ENCODE measurements at places on chromosomes 6 and 20. TPM values are rescaled to one million over a fixed set of nuclear protein-coding genes. Genes with fewer than 3 reads are reported as not detected.

GRCh38 chr20:11086970-11087369 lies 413.2 kb upstream of the JAG1 start:
- no peak for DNase-seq

DNA sequence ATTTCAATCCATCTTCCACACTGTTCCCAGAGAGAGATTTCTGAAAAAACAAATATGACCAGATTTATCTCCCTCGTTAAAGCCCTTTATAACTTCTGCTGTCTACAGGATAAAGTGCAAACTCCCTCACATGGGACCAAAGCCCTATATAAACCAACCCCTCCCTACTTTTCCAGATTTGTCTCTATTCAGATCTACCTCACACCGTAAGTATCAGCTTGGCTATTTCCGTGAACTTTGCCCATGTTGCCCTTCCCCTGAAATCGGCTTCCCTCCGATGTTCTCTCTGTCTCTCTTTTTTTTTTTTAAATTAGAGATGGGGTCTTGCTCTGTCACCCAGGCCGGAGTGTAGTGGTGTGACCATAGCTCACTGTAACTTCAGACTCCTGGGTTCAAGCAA lies 12.1 kb upstream of the FAM8A1 start:
- DNase-seq = no peak

- no peak for DNase-seq
Measured at GRCh38 chr6:90586546-90586835, 381 bp downstream of the MAP3K7 start.

GRCh38 chr6:87180105-87180728 lies 24.9 kb downstream of the ZNF292 start:
- DNase-seq = no peak

GRCh38 chr6:6057442-6058053 lies 50.8 kb upstream of the NRN1 start:
- peak; percentile 14 for DNase-seq

DNA sequence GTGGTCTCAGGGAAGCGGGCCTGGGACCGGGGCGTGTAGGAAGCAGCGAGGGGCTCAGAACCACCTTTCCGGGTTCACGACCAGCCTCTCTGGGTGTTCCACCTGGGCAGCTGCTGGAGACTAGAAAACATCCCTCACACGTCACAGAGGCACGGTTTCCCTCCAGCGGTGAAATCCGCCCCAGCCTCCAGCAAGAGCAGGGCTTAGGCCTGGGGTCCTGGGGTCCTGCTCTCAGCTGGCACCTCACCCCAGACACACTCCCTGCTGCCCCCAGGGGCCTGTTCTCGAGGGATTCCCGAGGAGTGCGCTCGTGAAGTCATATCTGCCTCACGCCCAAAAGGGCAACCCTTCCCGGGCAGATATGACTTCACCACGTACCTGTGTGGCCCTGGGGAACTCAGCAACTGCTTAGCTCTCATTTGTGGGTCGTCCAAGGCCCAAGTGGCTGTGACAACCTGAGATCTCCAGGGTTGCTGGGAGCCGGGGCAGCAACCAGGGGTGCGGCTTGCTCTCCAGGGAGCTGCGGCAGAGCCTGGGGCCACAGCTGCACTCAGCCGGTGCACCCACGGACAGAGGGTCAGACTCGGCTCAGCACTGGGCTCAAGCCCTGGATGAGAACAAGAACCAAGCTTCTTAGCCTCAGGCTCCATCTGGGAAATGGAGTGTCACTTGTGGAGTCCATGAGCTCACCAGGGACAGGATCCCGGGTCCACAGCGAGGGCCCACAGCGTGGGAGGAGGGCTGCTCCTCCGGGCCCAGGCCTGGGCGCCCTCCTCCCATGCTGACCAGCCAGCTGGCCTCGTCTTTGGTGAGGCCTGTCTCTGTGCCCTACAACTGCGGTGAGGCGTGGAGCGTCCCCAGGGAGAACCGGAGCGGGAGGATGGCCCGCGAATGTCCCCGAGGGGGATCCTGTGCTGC lies 661 bp downstream of the FNDC11 start:
- DNase-seq = no peak

GRCh38 chr6:62345446-62345845 lies 59.4 kb upstream of the KHDRBS2 start:
- DNase-seq = no peak

DNA sequence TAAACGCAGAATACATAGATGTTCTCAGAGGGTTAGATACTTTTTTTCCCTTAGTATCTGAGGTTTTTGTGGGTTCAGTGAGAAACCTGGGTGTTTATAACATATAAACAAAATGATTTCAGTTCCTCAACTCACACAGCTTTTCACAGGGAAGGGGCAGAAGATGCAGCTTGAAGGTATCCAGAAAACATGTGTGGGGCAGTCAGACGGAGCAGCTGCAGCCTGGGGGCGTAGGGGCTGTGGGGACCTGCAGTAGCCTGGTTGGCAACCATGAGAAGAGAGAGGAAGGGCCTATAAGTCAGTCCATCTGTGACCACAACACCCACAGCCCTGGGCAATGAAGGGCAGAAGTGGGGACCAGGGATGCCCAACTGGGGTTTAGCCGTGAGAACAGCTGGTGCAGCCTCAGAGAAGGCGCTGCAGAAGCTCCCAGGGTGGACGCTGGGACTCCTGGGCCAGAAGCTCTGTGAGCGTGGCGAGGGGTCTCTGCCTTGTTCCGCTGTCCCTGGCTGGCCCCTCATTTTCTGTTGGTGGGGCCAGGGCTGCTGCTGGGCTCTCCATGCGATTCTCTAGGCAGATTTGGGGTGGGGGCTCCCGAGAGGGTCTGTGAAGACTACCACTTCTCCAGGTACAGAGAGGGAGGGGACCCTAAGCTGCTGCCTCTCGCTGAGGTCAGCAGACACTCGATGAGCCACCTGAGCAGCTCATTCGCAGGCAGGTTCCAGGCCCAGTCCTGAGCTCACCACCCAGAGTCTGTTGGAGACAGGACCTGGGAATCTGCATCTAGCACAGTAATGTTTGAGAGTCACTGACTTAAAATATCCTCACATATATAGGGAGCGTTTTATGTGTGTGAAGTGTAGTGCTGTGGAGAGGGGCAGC lies 181.2 kb downstream of the ZDHHC14 start:
- DNase-seq = no peak

DNA sequence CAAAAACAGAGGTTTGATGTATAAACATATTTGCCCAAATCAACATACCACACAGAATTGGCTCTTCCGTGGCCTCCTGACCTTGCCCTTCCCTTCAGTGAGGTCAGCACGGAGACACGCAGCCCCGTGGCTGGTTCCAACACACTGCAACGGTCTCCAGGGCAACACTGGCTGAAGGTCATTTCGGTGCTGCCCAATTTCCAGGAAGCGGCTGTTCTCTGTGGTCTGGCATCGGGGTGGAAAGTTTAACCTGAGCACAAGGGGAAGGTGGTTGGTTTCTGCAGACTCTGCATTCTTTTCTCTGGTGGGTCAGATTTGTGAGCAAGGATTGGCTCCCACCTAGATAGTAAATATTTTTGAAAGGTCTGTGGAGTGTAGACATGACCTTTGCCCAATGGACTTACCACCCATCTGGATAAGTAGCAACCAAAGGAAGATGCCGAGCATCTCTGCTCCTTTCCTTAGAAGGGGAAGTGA lies 177.6 kb upstream of the PHACTR1 start:
- no peak for DNase-seq

GRCh38 chr20:64099880-64100565 lies 7.3 kb downstream of the NPBWR2 start:
- no peak for DNase-seq

DNA sequence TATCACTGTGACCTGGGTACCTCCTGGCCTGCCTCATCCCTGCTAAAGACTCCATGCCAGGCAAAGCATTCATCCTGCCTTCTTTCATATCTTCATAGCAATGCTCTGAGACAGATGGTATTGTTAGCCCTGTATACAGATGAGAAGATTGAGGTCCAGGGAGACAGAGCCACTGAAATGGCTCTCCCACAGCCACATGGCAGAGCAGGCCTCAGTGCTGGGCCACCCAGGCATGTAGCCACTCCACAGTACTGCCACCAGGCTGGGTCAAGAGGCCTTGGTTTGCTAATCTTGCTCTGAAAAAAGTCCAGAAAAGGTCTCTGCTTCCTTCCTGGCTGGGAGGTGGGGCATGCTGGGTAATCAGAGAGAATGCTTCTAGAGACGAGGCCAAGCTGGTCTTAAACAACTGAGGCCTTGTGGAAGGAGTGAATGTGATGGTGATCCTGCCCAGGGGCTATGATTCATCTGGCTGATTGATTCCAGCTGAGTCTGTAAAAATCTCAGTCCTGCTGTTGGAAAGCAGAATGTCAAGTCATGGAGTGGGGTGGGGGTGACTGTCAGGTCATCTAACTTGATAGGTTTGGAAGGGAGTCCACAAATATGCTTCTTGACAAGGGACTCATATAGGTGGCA lies 29.8 kb downstream of the HM13 start:
- no peak for DNase-seq

DNA sequence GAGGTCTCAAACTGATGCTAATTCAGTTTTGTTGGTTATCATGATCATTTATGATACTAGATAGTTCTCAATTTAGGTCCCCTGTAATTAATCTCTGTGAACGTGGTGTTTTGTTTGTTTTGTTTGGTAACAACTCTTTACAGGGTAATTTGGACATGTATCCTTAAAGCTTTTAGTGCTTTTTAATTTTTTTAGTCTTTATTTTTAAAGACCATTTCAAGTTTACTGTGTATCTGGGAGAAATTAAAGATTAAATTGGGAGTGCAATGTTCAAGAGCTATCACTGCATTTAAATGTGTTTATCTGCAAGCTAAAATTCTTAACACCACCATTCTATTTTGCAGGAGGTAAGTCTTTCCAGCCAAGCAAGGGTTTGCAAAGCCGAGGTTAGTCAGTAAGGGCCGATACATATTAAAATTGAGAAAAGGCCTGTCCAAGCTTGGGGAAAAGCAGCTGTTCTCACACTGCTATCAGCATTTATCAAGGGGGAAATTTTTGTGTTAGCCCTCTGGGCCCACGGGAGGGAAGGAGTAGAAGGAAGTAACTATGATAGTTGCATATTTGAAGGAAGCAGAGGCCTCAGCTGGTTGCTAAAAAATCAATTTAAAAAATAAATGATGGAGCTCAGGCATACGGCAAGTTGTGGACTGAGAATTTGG lies 59.3 kb upstream of the ZNF217 start:
- DNase-seq = no peak

GRCh38 chr20:43662943-43663655 lies 3.8 kb upstream of the MYBL2 start:
- no peak for DNase-seq

DNA sequence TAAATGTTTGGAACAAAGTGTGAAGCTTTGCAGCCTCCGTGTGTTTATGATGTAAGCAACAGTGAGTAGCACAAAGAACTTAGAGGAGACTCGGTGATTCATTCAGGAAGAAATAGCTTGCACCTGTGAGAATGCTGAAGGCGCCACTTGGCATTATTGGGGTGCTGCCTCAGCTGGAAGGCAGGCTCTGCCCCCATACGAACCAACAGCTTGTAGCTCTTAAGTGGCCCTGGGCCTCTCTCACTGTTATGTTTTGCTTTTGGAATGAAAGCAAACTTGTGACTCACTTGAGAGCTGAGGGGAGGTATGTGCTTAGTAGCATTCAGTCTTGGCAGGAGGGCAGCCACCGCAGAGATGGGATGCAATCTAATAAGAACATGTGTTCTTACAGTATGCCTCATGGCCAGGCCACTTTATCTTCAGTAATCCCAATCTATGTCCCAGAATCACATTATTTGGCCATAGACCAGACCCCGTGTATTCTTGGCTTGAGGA lies 310.7 kb downstream of the EYA4 start:
- DNase-seq = no peak

GRCh38 chr6:166289207-166290060 lies 18.8 kb downstream of the PRR18 start:
- DNase-seq = no peak

GRCh38 chr6:168380956-168381605 lies 59.9 kb upstream of the SMOC2 start:
- no peak for DNase-seq

DNA sequence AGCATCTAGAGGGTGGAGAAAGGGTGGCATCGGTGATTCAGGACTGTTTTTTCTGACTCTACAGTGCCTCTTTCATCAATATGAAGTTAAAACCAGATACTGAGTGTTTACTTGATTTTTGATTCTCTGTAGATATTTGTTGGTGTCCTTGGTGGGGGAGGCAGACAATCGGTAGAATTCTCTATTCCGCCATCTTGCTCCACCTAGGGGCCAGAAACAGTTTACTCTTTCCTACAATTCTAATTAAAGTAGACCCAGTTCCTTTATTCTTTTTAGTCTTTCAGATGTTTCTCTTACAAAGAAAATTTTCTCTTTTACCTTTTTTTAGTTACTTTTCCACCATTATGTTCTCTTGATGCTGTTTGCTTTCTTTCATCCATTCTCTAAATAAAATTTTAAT lies 162.1 kb upstream of the RAB32 start:
- no peak for DNase-seq

- DNase-seq = no peak
Measured at GRCh38 chr6:25942561-25943147, 12.2 kb upstream of the SLC17A2 start.

- no peak for DNase-seq
Measured at GRCh38 chr20:9994676-9995075, 40.1 kb upstream of the ANKEF1 start.

- DNase-seq = no peak
Measured at GRCh38 chr6:147222160-147222838, 18.1 kb downstream of the STXBP5 start.

- DNase-seq = no peak
Measured at GRCh38 chr6:48817333-48818051, 645.6 kb downstream of the MMUT start.

DNA sequence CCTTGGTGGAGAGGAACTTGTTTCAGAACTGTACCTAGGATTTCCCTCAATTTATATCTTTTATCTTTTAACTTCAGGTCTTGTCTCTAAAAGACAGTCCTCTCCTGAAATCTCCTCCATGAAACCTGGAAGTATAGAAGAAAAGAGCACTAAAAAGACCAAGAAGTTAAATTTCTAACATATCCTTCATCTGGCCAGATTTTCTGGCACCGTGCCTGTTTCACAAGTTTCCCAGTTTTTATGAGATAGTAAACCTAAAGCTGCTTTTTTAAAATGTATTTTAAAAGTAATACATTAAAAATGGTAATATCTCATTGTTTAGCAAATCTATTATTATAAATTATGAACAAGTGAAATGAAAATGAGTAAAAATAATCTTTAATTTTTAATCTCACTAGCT lies 348.3 kb upstream of the RSPO3 start:
- DNase-seq = no peak

- no peak for DNase-seq
Measured at GRCh38 chr6:145562771-145563615, 172.3 kb downstream of the EPM2A start.

DNA sequence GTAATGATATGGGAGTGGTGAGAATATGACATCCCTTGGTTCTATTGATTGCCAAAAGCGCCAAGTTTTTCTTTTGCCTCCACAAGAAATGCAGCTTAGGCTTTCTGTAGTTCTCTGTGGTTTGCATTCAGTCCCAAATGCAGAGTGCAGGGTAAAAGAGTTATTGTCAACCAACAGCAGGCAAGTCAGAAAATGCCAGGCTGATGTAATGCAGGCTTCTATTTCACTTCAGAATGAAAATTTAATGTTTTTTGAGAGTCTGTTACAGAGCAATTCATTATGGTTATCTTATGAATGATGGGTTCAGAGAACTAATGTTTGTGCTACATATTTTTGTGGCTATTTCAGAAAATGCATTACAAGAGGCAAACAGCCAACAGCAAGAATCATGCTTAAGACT lies 293.5 kb downstream of the CENPW start:
- no peak for DNase-seq

SNAP91 gene
- 108 TPM for total RNA-seq

GINS1 gene
- total RNA-seq = 9.8 TPM

UNC93A gene
- not detected for total RNA-seq

ANKRD6 gene
- total RNA-seq = 28.9 TPM

ENPP4 gene
- 37.1 TPM for total RNA-seq

PI16 gene
- total RNA-seq = under 0.01 TPM

ESR1 gene
- total RNA-seq = under 0.01 TPM

UNC5CL gene
- under 0.01 TPM for total RNA-seq

ABT1 gene
- 12.6 TPM for total RNA-seq

DLL1 gene
- total RNA-seq = 9.0 TPM
